ENCODE measurements at places on chromosomes 6 and 20. TPM values are rescaled to one million over a fixed set of nuclear protein-coding genes. Genes with fewer than 3 reads are reported as not detected.

The BPHL gene
- 29.5 TPM for total RNA-seq

The FRMD1 gene
- total RNA-seq = 0.07 TPM

The AVP gene
- total RNA-seq = not detected

The CLVS2 gene
- total RNA-seq = not detected

The ENPP3 gene
- not detected for total RNA-seq

The NT5E gene
- 1.5 TPM for total RNA-seq

The MUC22 gene
- not detected for total RNA-seq

The BNIP5 gene
- total RNA-seq = 0.50 TPM

The ULBP2 gene
- total RNA-seq = 4.9 TPM

The POLH gene
- 12.3 TPM for total RNA-seq

DNA sequence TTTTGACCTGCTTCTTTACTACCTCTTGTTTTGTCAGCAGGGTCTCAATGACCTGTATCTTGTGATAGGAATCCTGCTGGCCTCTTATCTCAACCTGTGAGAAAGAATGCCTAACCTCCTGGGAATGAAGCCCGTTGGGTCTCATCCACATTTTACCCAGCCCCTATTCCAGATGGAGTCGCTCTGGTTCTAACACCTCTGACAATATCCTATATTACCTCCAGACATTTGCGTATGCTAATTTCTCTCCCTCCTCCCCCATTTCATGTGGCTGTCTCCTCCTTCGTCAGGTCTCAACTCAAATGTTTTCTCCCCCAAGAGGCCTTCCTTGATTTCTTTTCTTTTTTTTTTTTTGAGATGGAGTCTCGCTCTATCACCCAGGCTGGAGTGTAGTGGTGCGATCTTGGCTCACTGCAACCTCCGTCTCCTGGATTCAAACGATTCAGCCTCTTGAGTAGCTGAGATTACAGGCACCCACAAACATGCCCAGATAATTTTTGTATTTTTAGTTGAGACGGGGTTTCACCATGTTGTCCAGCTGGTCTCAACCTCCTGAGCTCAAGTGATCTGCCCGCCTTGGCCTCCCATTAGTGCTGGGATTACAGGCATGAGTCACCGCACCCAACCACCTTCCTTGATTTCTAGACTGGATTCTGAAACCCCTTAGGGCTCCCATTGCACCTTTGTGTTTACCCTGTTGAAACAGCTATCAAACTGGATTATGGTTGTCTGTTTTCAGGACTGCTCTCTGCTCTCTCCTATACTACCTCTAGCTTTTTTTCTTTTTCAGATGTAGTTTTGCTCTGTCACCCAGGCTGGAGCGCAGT lies 49.5 kb upstream of the B4GALT5 start:
- no peaks in the 10 kb centered on the region for H3K36me3 ChIP-seq
- DNase-seq = peak; percentile 82
- no peak overlapping the region for H3K4me3 ChIP-seq
- no peaks in the 10 kb centered on the region for H3K27me3 ChIP-seq
- H3K27ac ChIP-seq = peak overlapping the region; percentile 48
- peaks cover 62% of the 10 kb centered on the region for H3K4me1 ChIP-seq

GRCh38 chr20:35663516-35664465 lies 909 bp downstream of the CPNE1 start:
- peak overlapping the region; percentile 96 for H3K27ac ChIP-seq
- no peaks in the 10 kb centered on the region for H3K36me3 ChIP-seq
- peaks cover 30% of the 10 kb centered on the region for H3K4me1 ChIP-seq
- DNase-seq = peak; percentile 79
- H3K27me3 ChIP-seq = no peaks in the 10 kb centered on the region

GRCh38 chr6:149337320-149337719 lies 19.8 kb downstream of the TAB2 start:
- DNase-seq = no peak
- peaks cover 27% of the 10 kb centered on the region for H3K4me1 ChIP-seq
- no peak overlapping the region for H3K4me3 ChIP-seq
- H3K36me3 ChIP-seq = no peaks in the 10 kb centered on the region

- no peaks in the 10 kb centered on the region for H3K4me1 ChIP-seq
- no peaks in the 10 kb centered on the region for H3K36me3 ChIP-seq
- no peak overlapping the region for H3K27ac ChIP-seq
- H3K27me3 ChIP-seq = no peaks in the 10 kb centered on the region
These were observed 23.6 kb upstream of the STX16 start for GRCh38 chr20:58627212-58628072.

- no peak overlapping the region for H3K4me3 ChIP-seq
- no peaks in the 10 kb centered on the region for H3K36me3 ChIP-seq
- DNase-seq = no peak
- H3K27ac ChIP-seq = no peak overlapping the region
- peaks cover 1% of the 10 kb centered on the region for H3K27me3 ChIP-seq
These were observed 11.1 kb downstream of the KCNB1 start for GRCh38 chr20:49471397-49471796.

DNA sequence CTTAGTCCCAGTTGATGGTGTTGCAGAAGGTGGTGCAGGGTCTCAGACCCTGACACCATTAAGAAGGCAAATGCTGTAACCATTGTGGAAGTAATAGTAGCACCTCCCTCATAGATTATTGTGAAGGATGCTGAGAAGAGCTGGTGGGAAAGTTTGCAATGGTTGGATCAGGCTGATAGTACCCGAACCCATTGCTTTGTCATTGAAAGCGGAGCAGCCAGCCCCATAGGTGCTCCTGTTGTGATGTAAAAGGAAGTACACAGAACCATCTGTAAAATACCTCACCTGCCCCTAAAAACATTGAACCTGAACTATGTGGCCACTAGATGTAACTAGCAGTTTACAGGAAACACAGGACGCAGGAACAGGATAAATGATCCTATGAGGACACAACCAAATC lies 31.5 kb downstream of the RIOK1 start:
- DNase-seq = no peak
- no peak overlapping the region for H3K27ac ChIP-seq
- peaks cover 38% of the 10 kb centered on the region for H3K4me1 ChIP-seq
- no peaks in the 10 kb centered on the region for H3K27me3 ChIP-seq

DNA sequence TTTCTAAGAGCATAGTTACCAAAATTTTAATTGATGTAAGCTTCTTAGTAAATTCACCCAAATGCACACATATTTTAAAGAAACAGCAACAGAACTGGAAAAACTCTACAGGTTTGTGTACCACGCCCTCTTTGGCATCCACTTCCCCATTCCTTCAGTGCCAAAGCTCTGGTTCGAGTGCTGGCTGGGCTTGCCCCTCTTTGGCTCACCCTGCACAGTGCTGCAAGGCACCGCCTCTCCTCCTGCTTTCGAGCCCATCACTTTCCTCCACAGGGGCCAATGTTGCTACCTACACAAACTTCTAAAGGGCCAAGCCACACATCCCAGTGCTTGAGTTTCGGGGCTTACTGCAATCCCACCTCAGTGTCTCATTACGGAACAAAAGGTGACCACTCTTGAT lies 9.6 kb downstream of the LRP11 start:
- DNase-seq = peak; percentile 11
- H3K4me1 ChIP-seq = peaks cover 28% of the 10 kb centered on the region
- no peak overlapping the region for H3K4me3 ChIP-seq
- peak overlapping the region; percentile 81 for H3K27ac ChIP-seq

GRCh38 chr20:24102290-24102689 lies 113.7 kb upstream of the GGTLC1 start:
- H3K4me1 ChIP-seq = peaks cover 8% of the 10 kb centered on the region
- H3K27me3 ChIP-seq = no peaks in the 10 kb centered on the region
- peak; percentile 47 for DNase-seq
- no peak overlapping the region for H3K27ac ChIP-seq
- no peak overlapping the region for H3K4me3 ChIP-seq

- DNase-seq = no peak
- no peaks in the 10 kb centered on the region for H3K4me1 ChIP-seq
- H3K36me3 ChIP-seq = no peaks in the 10 kb centered on the region
- no peak overlapping the region for H3K4me3 ChIP-seq
- peaks cover 1% of the 10 kb centered on the region for H3K27me3 ChIP-seq
These were observed 64.8 kb downstream of the SLC2A10 start for GRCh38 chr20:46774236-46774635.

DNA sequence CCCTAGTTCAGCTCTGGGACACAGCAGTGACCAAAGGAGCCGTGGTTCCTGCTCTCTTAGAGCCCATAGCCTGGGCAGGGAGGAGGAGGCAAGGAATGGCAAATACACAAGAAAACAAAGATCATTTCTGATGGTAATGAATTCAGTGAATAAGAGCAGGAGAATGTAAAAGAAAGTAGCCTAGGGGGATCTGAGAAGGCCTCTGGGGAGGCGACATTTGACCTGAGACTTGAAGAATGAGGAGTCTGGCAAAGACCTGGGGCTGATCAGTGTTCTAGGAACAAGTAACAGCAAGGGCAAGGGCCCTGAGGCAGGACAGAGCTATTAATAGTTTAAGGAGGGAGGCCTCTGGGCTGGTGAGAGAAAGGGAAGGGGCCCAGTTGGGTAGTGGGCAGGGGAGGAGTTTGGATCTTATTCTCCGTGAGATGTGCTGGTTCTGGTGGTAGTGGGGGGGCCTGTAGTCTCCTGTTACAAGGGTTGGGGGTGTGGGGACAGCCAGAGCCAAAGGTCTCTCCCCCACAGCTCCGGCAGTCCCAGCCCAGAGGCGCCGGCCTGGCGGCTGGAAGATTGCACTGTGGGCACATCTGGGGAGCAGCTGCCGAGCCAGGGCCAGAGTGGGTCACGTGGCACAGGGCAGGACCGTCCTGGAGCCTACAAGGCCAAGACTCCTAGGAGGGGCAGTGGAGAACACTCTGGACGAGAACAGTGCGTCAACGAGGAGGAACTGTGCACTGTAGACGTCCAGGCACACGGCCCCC lies 9.3 kb upstream of the ID1 start:
- H3K27ac ChIP-seq = peak overlapping the region; percentile 66
- no peak overlapping the region for H3K4me3 ChIP-seq

- H3K4me3 ChIP-seq = peak overlapping the region; percentile 73
- no peaks in the 10 kb centered on the region for H3K27me3 ChIP-seq
- peaks cover 14% of the 10 kb centered on the region for H3K4me1 ChIP-seq
- H3K36me3 ChIP-seq = no peaks in the 10 kb centered on the region
- peak overlapping the region; percentile 94 for H3K27ac ChIP-seq
- no peak for DNase-seq
These were observed 61.1 kb downstream of the FAM217A start for GRCh38 chr6:4017834-4018170.

DNA sequence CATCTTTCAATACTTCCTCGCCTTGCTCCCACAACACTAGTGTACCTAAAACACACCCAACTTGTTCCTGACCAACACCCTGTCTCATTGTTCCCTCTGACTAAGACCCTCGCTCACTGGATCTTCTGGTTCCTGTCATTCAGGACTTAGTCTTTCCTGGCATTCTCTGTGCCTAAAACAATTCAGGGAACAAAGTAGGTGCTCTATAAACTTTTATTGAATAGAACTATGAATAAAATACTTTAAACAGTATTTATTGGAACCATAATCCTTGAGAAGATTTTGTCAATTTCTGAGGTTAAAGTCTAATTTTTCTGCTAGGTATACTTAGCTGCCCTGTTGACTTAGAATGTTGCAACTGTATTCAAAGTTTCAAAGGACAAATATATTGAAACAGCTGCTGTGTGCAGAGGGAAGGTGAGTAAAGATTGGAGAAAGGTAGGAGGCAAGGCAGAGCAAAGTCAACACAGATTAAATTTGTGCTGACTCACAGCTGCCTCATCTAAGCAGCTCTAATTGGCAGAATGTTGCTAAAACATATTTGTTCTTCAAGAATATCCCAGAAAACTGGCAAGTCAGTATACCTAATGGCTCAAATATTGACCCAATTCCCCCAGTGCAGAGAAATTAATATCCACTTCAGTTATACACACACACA lies 37.6 kb downstream of the GSTA2 start:
- H3K36me3 ChIP-seq = no peaks in the 10 kb centered on the region
- peaks cover 59% of the 10 kb centered on the region for H3K4me1 ChIP-seq
- H3K4me3 ChIP-seq = no peak overlapping the region
- DNase-seq = peak; percentile 79
- no peaks in the 10 kb centered on the region for H3K27me3 ChIP-seq
- peak overlapping the region; percentile 97 for H3K27ac ChIP-seq

DNA sequence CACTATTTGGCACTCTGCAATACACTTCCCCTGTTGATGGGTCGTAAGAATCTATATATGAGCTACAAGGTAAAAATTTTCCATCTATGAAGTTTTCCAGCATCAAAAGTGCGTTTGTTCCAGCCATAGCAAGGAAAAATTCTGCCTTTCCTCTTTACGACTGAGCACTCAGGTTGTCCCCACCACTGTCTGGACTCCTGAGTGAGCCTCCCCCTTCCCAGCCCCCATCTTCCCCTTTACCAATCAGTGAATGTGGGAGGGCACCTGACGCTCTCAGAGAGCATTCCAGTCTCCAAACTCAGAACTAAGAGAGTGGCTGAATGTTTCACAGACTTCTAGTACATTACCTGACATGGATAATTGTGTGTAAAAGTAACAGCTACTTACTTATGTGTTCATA lies at the start of gene ALDH8A1:
TSS of gene ALDH8A1 (minus strand) at position 175 of the 400 bp plus-strand sequence. CDS start at position 127, 48 bp downstream.
- H3K4me1 ChIP-seq = no peaks in the 10 kb centered on the region
- no peak within 1 kb of the TSS for H3K4me3 ChIP-seq
- no peaks in the 10 kb centered on the region for H3K27me3 ChIP-seq
- H3K27ac ChIP-seq = no peak within 1 kb of the TSS
- no peaks in the 10 kb centered on the region for H3K36me3 ChIP-seq

- peaks cover 6% of the 10 kb centered on the region for H3K36me3 ChIP-seq
- H3K27me3 ChIP-seq = no peaks in the 10 kb centered on the region
- H3K27ac ChIP-seq = peak overlapping the region; percentile 23
- peaks cover 9% of the 10 kb centered on the region for H3K4me1 ChIP-seq
- no peak for DNase-seq
These were observed 76.5 kb downstream of the PTPN1 start for GRCh38 chr20:50586531-50587232.

GRCh38 chr6:7532821-7533220 lies 8.7 kb upstream of the DSP start:
- H3K27ac ChIP-seq = no peak overlapping the region
- H3K27me3 ChIP-seq = no peaks in the 10 kb centered on the region

DNA sequence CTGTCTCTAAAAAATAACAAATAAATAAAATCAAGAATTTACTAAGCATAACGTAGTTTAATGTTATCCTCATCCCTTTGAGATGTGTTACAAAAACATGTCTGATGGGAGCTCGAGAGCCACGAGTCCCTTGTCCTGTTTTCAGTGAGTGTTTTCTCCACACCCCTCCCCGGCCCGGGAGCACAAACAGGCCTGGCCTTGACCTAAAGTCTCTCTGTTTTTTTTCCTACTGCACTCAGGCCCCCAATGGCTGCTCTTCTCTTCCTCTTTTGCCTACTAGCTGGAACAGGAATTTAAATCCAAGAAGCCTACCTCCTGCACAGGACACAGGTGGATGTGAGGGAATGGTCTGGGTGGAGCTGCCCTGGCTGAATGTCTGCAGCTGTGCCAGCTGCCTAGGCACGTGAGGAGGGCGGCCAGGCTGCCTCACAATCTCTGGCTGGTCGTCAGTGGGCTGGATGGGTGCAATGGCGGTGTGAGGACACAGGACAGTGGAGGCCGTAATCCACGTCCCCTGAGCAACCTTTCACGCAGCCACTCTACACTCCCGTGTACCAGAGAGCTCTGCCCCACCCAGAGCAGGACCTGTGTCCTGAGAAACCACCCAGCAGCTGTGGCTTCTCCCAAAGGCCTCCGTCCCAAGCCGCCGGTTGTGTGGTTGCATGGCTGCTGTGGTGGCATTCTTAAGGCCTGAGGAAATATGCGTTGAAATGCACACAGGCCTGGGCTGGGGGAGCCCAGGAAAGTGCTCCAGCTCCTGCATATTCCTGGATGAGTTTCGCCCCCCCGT lies 117.5 kb downstream of the FAM120B start:
- H3K27ac ChIP-seq = no peak overlapping the region
- H3K36me3 ChIP-seq = no peaks in the 10 kb centered on the region
- no peak overlapping the region for H3K4me3 ChIP-seq
- H3K4me1 ChIP-seq = no peaks in the 10 kb centered on the region
- H3K27me3 ChIP-seq = no peaks in the 10 kb centered on the region
- DNase-seq = no peak

GRCh38 chr20:55513954-55514353 lies 491.4 kb downstream of the CBLN4 start:
- H3K36me3 ChIP-seq = no peaks in the 10 kb centered on the region
- no peak overlapping the region for H3K27ac ChIP-seq
- peaks cover 8% of the 10 kb centered on the region for H3K4me1 ChIP-seq
- no peaks in the 10 kb centered on the region for H3K27me3 ChIP-seq
- DNase-seq = no peak
- no peak overlapping the region for H3K4me3 ChIP-seq

Measured in Caco-2 (cell line).